Stimulated activated CD8-positive, alpha-beta memory T cell treated with anti-CD3 and anti-CD28 coated beads, Interleukin-12 subunit alpha, Interleukin-12 subunit beta, amount 100 ng/mL, for 1 hour (primary cell): ENCODE measurements at places on chromosomes 16 and 17.

- DNase-seq, result no peak
These were observed 1.2 kb downstream of the QPRT start for GRCh38 chr16:29680180-29680598.

DNA sequence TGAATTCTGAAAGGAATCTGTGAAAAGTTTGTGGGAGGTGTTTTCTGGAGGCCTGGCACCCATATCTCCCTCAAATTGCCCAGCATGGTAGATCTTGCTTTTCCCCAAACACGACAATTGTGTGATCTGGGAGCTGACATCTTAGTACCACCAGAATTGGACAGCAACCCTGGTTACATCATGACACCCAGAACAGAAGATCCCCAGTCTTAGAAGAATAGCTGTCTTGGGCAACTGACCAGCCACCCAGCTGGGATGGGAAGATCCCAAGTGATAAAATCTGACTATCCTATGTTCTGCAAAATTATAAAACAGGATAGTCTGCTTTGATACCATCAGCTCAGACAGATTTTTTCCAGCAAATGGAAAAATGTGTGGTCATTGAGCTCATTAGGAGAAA lies 235.3 kb downstream of the CDH13 start:
- no peak for DNase-seq

DNA sequence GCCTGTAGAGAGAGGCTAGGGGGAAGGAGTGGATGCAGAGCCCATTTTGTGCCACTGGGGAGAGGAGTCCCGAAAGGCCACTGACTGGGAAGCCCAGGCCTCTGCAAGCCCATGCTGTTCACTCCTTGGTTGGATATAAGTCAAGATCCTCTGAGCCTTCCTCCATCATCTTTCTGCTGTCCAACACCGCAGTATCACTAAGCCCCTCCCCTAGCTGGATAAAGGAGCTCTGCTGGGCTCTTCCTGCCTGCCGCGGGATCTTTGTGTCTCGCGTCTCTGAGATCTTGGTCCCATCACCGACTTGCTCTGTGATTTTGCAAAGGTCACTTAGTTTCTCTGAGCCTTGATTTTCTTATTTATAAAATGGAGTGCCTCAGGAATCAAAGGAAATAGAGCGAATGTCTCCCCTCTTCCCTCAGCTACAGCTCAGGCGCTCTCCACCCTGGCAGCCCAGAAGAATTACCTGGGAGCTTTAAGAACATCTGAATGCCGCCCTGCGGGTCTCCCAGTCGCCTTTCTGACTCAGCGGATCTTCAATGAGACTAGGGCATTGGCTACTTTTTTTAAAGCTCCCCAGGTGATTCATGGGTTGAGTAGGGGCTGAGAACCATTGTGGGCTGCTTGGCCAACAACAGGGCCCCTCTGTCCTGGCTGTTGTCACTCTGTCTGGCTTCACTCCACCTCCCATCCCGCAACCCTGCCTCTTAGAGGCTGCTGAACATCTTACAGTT lies 25.2 kb upstream of the TMEM220 start:
- no peak for DNase-seq

GRCh38 chr17:50625032-50625871 lies 9.4 kb upstream of the ABCC3 start:
- no peak for DNase-seq

- DNase-seq, result no peak
These were observed 43.4 kb upstream of the ZC3H18 start for GRCh38 chr16:88526906-88527185.

GRCh38 chr17:75876190-75876937 lies 2.0 kb downstream of the TRIM47 start:
- DNase-seq, result peak; percentile 64

GRCh38 chr17:66255527-66255971 lies 26.3 kb upstream of the APOH start:
- DNase-seq, result no peak

GRCh38 chr16:75105306-75106061 lies 11.1 kb downstream of the LDHD start:
- DNase-seq, result no peak

GRCh38 chr17:2502871-2503580 lies 8.7 kb downstream of the METTL16 start:
- no peak for DNase-seq

- DNase-seq, result no peak
These were observed 89.0 kb upstream of the CDH5 start for GRCh38 chr16:66277311-66278070.

- DNase-seq, result no peak
These were observed 855 bp downstream of the TMEM204 start for GRCh38 chr16:1534021-1535020.

GRCh38 chr17:46123607-46124006 lies 69.6 kb downstream of the KANSL1 start:
- no peak for DNase-seq
